GM13976 (cell line): ENCODE measurements at places on chromosomes 11 and 22.
A peak's percentile ranks its signal among the peaks of the same experiment; 100 is the strongest.

- no peak for DNase-seq
Measured at GRCh38 chr11:129434641-129435498, 59.2 kb downstream of the BARX2 start.

DNA sequence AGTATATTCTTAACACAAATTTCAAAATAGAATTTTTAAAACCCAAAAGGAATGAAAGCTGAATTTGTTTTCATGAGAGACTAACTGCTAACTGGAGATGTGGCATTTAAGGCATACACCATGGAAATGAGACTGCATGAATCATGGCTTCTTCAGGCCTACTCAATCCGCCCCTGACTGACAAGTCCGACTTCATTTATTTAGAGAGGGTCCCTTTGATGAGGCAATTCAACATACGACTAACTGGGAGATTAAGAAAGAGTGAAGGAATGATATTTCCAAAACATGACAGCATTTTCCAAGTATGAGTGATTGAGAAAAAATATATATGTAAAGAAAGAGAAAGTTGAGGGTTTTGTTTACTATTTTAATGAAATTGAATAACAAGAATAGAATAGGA lies 720.1 kb downstream of the DLG2 start:
- DNase-seq: no peak

DNA sequence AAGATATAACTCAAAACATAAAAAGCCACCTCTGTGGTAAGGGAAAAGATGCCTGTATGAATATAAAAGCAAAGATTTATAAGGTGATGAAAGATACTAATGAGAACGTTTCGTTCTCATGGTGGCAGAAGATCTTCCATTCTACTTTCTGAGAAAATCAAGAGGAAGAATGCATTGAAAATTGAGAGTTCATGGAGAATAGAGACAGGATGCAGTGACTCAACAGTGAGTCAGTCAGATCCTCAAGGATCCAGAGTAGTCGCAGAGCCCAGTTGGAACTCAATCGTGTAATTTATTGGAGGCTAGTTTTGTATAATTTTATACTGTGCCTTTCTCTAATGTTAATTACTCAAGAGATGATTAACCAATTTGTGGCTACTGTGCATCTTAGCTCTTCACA lies 73.3 kb downstream of the ENTHD1 start:
- DNase-seq: no peak

DNA sequence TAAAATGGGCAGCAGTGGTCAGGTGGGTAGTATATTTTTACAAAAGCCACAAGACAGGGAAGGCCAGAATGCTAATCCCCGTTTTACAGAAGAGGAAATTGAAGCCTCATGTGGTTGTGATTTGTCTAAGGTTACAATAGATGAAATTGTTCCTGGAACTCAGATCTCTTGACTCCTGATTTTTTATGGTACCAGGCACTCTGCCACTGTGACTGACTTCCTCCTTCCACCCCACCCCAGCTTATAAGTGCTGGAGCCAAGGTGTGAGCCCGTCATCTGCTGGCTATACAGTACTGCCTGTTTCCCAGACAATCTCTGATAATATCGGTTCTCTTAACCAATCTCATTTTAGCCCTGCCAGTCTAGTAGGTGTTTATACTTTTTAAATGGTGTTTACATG lies 1.9 kb downstream of the SLC5A1 start:
- DNase-seq: no peak

DNA sequence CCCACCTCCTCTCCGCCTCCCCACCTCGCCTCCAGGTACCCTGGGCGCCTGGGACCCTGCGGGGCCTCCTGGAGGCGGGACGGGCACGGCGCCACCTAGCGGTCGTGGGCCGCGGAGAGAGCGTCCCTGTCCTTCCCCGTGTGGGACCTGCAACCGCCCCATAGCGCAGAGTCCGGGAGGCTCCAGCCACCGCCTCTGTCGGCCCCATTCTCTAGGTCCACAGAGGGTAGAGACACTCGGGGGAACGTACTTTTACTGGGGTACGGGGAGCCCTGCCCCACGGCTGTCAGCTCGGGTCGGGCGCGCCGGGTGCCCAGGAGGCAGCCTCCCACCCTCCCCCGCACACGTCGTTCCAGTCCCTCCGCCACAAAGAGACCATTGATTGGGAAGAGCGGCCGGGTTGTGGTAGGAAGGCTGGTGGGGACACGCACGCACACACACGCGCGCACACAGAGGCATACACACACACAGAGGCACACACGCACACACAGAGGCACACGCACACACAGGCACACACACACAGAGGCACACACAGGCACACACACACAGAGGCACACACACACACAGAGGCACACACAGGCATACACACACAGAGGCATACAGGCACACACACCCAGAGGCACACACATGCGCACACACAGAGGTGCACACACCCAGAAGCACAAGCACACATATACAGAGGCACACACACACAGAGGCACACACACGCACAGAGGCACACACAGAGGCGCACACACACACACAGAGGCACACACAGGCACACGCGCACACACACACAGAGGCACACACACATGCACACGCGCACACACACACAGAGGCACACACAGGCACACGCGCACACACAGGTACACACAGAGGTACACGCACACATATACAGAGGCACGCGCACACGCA lies 12.6 kb upstream of the NECTIN1 start:
- peak; percentile 91 for DNase-seq

DNA sequence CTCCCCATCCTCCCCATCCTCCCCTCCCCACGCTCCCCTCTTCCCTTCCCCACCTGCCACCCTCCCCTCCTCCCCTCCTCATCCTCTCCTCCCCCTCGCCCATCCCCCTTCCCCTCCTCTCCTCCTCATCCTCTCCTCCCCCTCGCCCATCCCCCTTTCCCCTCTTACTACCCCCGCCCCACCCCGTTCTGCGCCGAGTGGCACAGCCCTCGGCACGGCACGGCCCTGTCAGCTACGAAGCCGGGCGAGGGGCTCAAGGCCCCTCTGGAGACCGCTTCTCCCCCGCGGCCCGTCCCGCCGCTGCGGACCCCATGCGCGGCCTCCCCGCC lies 449.9 kb downstream of the OPCML start:
- no peak for DNase-seq

- DNase-seq: peak; percentile 13
Measured at GRCh38 chr11:84437071-84437980, 1151.2 kb upstream of the CCDC90B start.

- DNase-seq: peak; percentile 17
Measured at GRCh38 chr22:49163258-49163959, 664.3 kb downstream of the BRD1 start.

- DNase-seq: no peak
Measured at GRCh38 chr11:2825261-2825888, 60.2 kb downstream of the CDKN1C start.

DNA sequence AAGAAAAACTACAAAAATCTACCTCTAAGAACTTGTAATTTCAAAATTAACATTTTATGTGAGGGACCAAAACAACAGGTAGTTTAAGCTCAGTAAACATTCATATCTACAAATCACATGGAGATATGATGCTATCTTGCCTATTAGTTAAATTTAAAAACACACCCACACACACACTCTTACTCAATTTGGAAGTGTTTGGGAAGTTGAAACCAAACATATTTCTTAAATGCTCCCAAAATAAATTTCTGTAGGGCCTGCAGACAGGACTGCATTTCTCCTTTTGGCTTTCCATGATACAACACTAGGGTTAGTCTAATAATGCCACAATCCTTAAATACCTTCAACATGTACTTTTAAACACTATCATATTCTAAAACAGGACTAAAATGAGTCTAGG lies 7.0 kb downstream of the PITPNB start:
- no peak for DNase-seq

GRCh38 chr11:97107604-97108003 lies 717.8 kb downstream of the JRKL start:
- no peak for DNase-seq

- no peak for DNase-seq
Measured at GRCh38 chr11:14881576-14882193, 10.3 kb downstream of the CYP2R1 start.

GRCh38 chr22:44186121-44186510 lies 5.4 kb downstream of the PARVG start:
- no peak for DNase-seq

- DNase-seq: no peak
Measured at GRCh38 chr11:124551189-124551588, 7.7 kb upstream of the OR8B12 start.

DNA sequence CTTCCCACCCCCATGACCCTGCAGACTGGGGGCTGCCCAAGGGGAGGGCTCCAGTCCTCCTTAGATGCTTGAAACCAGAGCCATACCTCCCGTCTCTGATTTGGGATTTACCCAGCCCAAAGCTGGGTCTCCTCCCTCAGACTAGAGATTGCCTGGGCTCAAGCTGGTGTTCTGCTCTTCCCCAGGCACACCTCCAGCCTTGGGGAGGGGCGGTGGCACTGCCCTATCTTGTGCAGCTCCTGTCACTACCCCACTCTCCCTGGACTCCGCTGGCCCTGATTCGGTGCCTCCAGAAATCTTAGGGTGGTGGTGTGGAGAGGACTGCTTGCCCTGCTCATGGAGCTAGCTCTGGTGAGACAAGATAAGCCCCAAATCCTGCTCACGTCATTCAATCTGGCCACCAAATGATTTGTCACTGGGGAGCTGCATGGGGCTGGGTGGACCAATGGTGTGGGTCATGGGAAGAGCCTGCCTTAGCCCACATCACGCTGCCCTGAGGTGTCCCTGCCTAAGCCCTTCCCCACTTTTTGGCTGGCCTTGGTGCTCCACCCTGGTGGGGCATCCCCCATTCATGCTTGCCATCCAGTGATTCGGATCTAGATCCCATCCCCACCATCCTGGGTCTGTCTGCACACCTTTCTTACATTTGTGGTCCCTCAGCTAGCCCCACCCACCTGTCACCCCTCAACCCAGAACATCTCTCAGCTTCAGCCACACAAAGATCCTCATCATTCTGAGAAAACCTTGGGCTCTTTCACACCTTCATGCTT lies 87.7 kb downstream of the PDE2A start:
- no peak for DNase-seq

GRCh38 chr11:129943036-129943435 lies 47.7 kb upstream of the NFRKB start:
- DNase-seq: no peak

DNA sequence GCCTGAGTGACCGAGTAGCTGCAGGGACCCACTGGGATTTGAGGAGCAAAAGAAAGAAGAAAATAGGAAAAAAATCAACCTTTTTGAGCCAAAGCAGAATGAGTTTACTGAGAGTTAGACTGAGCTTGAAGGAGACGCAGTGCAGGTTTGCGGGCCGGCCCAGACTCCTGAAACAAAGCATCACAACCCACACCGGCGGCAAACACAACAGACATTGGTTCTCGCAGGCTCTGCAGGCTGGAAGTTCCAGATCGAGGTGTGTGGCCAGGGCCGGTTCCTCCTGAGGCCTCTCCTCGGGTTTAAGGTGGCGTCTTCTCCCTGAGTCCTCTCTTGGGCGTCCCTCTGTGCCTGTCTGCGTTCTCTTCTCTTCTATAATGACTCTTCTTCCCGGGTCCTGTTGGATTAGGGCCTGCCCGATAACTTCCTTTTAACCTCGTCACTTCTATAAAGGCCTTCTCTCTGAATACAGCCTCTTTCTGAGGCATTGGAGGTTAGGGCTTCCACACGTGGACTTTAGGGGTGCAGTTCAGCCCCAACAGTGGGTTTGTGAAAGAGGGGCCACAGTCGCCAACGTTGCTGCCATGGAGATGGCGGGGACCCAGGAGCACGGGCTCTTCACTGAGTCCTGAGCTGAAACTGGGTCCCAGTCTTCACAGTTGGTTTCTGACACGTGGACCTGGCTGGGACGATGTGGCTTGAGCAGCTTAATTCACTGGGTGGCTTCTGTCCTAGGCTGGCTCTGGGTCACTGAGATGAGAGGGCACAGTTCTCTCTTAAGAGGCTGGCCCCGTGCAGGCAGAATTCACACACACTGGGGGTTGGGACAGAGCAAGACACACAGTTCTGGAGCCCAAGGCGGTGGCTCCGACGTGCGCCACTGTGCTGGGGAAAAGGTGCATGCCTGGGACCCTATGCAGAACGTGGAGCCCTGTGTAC lies 1047.7 kb downstream of the BRD1 start:
- DNase-seq: peak; percentile 10

- no peak for DNase-seq
Measured at GRCh38 chr22:23384923-23385677, 195.0 kb downstream of the IGLL1 start.

DNA sequence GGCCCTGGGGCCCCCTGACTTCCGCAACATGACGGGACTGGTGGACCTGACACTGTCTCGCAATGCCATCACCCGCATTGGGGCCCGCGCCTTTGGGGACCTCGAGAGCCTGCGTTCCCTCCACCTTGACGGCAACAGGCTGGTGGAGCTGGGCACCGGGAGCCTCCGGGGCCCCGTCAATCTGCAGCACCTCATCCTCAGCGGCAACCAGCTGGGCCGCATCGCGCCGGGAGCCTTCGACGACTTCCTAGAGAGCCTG lies 992 bp downstream of the LRFN4 start:
- DNase-seq: no peak

DNA sequence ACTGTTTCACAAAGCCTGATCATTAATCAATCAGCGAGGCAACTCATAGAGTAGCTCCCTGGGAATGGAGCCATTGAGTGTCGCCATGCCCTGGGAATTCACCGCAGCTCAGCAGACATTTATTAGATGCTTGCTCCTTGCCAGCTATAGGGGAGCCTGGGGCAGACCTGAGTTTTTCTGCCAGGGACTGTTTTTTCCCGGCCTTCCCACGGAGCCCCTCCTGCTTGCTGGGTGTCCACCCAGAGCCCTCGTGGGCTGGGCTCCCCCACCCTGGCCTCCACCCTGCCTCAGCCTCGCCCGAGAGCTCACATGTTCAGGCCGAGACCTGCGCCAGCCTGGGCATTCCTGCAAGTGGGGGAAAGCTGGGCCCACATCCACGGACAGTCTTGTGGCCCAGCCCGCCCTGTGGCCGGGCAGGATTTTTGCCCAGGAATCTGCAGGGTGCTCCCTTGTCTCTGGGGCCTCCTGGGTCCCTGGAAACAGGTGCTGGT lies 64.9 kb downstream of the SMIM38 start:
- no peak for DNase-seq

DNA sequence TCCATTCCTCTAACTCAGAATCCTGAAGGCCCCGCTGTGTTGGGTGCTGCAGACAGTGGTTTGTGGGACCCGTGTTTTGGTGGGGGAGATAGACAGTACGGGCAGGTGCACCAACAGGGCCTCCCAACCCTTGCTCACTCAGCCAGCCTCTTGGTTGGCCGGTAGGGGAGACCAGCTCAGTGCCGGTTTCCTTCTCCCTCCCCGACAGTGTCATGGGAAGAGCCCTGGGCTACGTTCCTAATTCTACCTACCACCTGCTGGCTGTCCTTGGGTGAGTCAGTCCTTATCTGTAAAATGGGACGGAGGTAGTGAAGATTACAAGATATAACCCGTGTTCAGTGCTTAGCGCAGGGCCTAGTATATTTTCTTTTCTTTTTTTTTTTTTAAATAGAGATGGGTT lies 5.9 kb downstream of the TMEM134 start:
- no peak for DNase-seq
